Memory B cell (primary cell): ENCODE measurements at places on chromosomes 3 and 15.

DNA sequence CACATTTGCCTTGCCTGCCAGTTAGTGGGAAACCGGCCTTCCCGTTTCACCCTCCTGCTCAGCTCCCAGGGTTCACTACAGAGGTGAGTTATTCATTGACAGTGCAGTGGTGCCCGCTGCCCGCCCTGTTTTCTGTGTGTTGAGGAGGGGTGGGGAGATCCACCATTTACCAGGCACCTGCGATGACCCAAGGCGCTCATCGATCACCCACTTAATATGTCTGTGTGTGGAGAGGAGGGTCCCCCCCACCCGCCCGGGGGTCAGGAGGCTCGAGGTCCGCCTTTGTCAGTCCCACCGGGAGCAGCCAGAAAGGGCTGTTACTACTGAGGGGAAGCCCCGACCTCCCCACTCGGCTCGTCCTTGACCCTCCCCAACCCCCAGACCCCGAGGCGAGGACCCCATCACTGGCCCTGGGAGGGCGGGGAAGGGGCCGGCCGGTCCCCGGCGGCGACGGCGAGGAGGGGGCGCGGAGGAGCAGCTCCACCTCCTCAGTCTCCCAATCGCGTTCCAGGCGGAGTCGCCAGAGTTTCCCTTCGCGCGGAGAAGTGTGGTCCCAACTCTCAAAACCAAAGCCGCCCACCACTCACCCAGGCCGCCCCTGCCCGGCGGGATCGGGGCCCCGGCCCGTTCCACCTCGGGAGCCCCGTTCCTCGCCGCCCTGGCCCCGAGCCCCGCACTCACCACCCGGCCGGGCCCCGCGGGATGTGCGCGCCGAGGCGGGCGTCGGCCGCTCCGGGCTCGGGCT, 1.1 kb downstream of the PLXNB1 start:
- DNase-seq, result peak; percentile 34

GRCh38 chr3:177491296-177492032, 294.2 kb upstream of the TBL1XR1 start:
- no peak for DNase-seq

- DNase-seq, result no peak
Measured at GRCh38 chr3:99549957-99550603, 88.3 kb upstream of the COL8A1 start.

DNA sequence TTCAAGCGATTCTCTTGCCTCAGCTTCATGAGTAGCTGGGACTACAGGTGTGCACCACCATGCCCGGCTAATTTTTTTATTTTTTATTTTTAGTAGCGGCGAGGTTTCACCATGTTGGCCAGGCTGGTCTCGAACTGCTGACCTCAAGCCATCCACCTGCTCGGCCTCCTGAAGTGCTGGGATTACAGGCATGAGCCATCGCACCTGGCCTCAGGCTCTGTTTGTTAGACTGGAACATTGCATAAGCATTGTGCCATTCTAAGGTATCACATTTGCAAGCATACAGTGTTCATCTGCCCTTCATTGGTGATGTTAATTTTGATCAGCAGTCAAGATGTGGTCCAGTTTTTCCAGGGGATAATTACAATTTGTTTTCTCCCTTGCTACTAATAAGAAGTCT, 43.0 kb downstream of the SQOR start:
- no peak for DNase-seq

GRCh38 chr3:113266738-113267137, 55.4 kb downstream of the BOC start:
- DNase-seq, result no peak

DNA sequence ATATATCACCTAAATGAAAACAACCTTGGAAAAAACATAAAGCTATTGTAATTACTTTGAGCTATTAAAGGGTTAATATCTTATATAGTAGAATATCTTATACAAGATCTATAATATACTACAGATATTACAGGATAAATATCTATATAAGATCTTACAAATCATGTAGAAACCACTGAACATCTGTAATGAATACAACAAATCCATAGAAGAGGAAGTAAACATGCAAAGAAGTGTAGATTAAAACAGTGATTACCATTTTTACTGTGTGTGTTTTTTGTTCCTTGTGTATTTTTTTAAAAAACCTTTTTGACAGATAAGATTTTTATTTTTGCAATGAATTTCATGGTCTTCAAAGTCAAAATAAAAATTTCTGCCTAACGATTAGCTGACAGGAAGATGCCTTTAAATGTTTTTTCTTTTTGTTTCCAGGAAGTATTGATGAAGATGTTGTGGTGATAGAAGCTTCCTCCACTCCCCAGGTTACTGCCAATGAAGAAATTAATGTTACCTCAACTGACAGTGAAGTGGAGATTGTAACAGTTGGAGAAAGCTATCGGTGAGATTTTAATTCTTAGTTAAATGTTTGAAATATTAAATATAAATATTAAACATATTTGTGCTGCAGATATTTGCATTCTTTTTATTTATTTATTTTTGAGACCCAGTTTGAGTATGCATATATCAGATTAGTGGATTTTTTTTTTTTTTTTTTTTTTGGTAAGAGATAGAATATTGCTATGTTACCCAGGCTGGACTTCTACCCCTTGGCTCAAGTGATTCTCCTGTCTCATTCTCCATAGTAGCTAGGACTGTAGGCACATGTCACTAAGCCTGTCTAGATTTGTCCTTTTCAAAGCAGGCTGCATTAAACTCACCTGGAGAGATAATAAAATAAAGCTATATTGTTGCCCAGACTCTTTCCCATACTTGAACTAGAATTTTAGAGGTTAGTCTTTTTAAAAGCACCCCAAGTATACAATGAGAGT, 52.8 kb upstream of the CCNB2 start:
- DNase-seq, result no peak
